ENCODE measurements at places on chromosomes 5 and 9. TPM values are rescaled to one million over a fixed set of nuclear protein-coding genes. Genes with fewer than 3 reads are reported as not detected.

The TPM2 gene
- 10,018 TPM for polyA plus RNA-seq

The SV2C gene
- polyA plus RNA-seq, result not detected

The TUT7 gene
- 12.9 TPM for polyA plus RNA-seq

The CCDC152 gene
- polyA plus RNA-seq, result 3.8 TPM

The CDH12 gene
- 0.40 TPM for polyA plus RNA-seq

The PCDHGB5 gene
- polyA plus RNA-seq, result 4.1 TPM

The DYNC2I2 gene
- polyA plus RNA-seq, result 55.3 TPM

The SPINK4 gene
- polyA plus RNA-seq, result 0.52 TPM

The FOXD4L3 gene
- polyA plus RNA-seq, result not detected

The PLPPR1 gene
- polyA plus RNA-seq, result 9.8 TPM

The SLC4A9 gene
- polyA plus RNA-seq, result 0.18 TPM

The NR3C1 gene
- 60.2 TPM for polyA plus RNA-seq

The ZFP2 gene
- 2.4 TPM for polyA plus RNA-seq

The FRMPD1 gene
- 19.2 TPM for polyA plus RNA-seq

The KDM3B gene
- 71.8 TPM for polyA plus RNA-seq

The SLC46A2 gene
- polyA plus RNA-seq, result 0.18 TPM

The CCDC171 gene
- 2.2 TPM for polyA plus RNA-seq

The PCAT7 gene
- polyA plus RNA-seq, result 8.4 TPM

The HBEGF gene
- polyA plus RNA-seq, result 19.4 TPM

The LCN10 gene
- polyA plus RNA-seq, result 5.6 TPM

The ACSL6 gene
- 0.34 TPM for polyA plus RNA-seq

The PCDHB15 gene
- polyA plus RNA-seq, result 9.4 TPM

The CARTPT gene
- polyA plus RNA-seq, result not detected

The GPR107 gene
- polyA plus RNA-seq, result 33.9 TPM

The SAXO1 gene
- polyA plus RNA-seq, result 0.06 TPM

The CDKN2B-AS1 gene
- 0.26 TPM for polyA plus RNA-seq

The FOXI1 gene
- polyA plus RNA-seq, result not detected

The IGFBPL1 gene
- 0.72 TPM for polyA plus RNA-seq

The FBN2 gene
- 37.9 TPM for polyA plus RNA-seq

The HTR4 gene
- not detected for polyA plus RNA-seq

The IFNA13 gene
- polyA plus RNA-seq, result not detected

The CDKN2A gene
- polyA plus RNA-seq, result not detected

The UAP1L1 gene
- polyA plus RNA-seq, result 2.5 TPM

The RHOBTB3 gene
- 96.9 TPM for polyA plus RNA-seq

The FOXD4L6 gene
- polyA plus RNA-seq, result not detected

The ZDHHC12 gene
- 7.6 TPM for polyA plus RNA-seq

The TBC1D9B gene
- polyA plus RNA-seq, result 55.7 TPM
